Stimulated activated naive CD8-positive, alpha-beta T cell treated with anti-CD3 and anti-CD28 coated beads, Interleukin-15, Interleukin-2, amounts not matched to agents 100 U/mL and 50 U/mL, for 24 hours (primary cell): ENCODE measurements at places on chromosomes 3 and 15.
A peak's percentile ranks its signal among the peaks of the same experiment; 100 is the strongest.

GRCh38 chr3:95923496-95924210, 890.7 kb upstream of the EPHA6 start:
- peak; percentile 27 for DNase-seq

- no peak for DNase-seq
Observed at GRCh38 chr3:27426926-27427325, 57.3 kb downstream of the SLC4A7 start.

- DNase-seq = no peak
Observed at GRCh38 chr3:124032311-124032880, 40.5 kb upstream of the ROPN1 start.

DNA sequence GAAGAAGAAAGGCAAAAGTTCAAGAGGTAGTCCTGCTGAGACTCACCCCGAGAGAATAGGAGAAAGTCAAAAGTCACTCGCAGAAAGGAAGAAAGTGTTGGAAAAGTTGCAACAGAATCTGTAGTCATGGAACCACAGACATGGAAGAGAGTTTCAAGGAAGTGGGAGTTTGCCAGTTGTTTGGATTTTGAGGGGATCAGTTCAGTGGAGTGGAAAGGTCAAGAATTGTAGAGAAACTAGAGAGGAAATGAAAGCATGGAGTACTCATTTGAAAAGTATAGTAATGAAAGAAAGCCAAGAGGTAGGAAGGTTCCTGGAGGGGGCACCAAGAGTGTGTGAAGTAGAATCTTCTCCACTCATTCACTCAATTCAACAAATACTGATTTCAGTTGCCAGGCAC, 34.7 kb downstream of the SPTSSB start:
- no peak for DNase-seq

GRCh38 chr15:101528108-101528916, 38.8 kb upstream of the PCSK6 start:
- no peak for DNase-seq

- DNase-seq = no peak
Observed at GRCh38 chr3:31106204-31106603, 211.7 kb upstream of the GADL1 start.

GRCh38 chr3:129687586-129688125, 81.2 kb upstream of the PLXND1 start:
- no peak for DNase-seq
